ENCODE measurements at places on chromosomes 7 and 10.

GRCh38 chr10:2949221-2949947, 118.0 kb upstream of the PFKP start:
- DNase-seq, result no peak

DNA sequence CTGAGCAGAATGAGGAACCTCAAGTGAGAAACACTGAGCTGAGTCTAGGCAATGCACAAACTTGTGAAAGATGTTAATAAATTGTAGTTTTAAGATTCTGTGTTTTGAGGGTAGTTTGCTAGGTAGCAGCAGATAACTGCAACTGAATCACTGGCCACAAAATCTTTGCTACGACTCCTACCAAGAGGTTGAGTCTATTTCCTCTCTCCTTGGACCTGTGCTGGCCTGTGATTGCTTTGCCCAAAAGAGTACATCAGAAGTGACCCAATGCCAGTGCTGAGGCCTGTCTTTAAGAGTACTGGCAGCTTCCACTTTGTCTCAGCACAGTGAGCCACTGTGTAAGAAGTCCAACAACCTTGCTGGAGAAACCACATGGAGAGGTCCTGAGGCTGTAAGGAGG, 11.9 kb upstream of the TSPAN13 start:
- DNase-seq, result no peak

GRCh38 chr7:5274441-5274840, 8.3 kb upstream of the SLC29A4 start:
- DNase-seq, result no peak

DNA sequence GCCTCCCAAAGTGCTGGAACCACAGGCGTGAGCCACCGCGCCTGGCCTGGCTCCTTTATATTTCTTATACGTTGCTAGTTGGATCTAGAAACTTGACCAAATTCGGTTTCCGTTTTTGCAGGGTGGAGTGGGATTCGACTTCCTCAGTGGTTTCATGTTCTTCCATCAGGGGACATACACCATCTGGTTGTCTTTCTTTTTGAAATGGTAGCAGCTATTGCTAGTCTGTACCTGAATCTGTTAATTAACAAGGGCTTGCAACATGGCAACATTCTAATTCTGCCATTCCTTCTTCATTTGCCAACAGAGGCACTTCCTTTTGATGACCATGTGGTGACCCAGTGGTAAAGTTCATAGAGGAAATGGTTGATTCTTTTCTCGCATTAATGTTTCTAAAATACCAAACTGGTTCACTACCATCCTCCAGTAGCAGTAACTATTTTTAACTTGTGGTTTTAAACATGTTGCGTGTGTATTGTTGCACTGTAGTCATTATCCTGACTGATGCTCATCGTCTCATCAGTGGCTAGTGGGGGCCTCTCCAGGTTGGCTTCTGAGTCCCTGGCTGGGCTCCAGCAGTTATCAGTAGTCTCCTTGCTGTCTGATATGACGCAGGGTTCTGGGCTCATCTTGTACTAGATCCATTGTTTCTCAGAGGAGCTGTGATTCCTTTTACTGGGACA, 159.2 kb downstream of the RGS10 start:
- DNase-seq, result no peak

DNA sequence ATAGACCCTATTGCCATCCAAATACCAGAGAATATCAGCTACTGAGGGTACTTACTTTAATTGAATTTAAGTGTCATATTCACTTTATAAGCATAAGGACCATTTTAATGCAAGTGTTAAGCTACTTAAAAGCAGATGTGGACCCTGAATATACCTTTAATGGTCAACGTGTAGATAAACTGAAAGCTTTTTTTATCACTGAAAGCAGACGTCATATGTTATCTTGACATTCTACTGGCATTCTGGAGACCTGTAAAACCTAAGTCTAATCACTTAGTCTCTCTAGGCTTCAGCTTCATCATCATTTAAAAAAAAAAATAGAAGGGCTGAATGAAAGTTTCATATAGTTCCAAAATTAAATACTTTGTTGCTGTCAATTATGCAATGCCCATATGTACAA, 116.5 kb downstream of the ELAPOR2 start:
- DNase-seq, result no peak

GRCh38 chr7:55109404-55110167, 90.8 kb downstream of the EGFR start:
- DNase-seq, result no peak

DNA sequence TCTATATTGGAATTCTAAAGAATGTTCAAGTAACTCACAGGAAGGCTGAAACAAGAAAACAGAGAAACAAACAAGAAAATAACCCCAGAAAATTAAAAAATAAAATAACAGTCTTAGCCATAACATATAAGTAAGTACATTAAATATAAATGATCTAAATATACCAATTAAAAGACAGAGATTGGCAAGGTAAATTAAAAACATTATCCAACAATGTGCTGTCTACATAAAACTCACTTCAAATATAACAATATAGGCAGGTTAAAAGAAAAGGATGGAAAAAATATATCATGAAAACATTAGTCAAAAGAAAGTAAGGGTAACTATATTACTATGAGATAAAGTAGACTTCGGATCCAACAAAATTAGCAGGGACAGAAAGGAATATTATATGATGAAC, 98.1 kb upstream of the NANOS1 start:
- no peak for DNase-seq

DNA sequence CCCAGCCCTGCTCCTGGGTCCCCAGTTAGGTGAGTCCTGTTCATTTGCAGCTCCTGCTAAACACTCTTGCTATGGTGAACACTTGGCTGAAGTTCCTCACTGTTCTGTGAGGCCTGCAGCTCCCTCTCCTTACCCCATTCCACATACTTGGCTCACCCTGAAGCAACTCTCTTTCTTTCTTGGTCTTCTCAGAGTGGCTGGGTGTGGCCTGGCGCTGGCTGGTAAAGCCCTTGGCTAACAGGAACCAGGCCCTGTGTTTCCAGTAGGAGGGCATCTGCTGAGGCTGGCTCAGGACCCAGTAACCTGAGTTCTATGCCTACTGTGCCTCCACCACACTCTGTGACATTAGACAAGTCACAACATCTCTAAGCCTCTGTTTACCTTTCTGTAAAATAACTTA, 53.1 kb upstream of the COL13A1 start:
- DNase-seq, result no peak

GRCh38 chr7:124033095-124033806, 384 bp upstream of the TMEM229A start:
- no peak for DNase-seq

DNA sequence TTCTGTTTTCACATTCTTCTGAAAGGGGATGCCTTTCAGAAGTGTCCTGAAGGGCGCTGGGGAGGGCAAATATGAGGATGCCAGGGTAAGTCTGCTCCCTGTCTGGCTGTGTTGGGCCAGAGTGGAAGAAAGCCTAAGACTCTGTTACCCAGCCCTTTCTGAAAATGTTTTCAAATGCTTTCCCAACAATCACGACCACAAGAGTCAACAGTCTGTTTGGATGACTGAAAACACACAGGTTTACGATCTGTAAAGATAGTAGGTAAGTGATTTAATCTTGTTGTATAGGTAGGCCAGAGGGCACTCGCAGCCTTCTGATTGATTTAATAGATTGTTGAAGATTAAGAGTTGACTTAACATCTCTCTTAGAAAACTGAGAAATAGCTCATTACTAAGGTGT, 13.2 kb downstream of the SGPL1 start:
- no peak for DNase-seq

GRCh38 chr7:94217766-94218165, 176.9 kb upstream of the COL1A2 start:
- no peak for DNase-seq

DNA sequence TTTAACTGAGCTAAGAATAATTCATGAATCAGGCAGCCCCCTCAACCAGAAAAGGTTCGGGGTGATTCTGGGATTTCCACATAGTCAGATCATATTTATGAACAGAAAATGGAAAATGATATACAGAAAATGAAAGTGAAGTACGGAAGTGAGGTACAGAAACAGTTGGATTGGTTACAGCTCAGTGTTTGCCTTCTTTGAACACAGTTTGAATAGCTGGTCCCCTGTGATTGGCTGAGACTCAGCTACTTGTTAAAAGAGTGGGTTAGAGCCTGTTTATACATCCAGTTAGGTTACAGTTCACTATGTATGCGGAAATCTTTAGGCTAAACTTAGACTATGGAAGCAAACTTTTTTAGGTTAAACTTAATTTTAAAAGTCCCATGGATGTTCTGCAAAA, 511.7 kb downstream of the PLXDC2 start:
- no peak for DNase-seq

DNA sequence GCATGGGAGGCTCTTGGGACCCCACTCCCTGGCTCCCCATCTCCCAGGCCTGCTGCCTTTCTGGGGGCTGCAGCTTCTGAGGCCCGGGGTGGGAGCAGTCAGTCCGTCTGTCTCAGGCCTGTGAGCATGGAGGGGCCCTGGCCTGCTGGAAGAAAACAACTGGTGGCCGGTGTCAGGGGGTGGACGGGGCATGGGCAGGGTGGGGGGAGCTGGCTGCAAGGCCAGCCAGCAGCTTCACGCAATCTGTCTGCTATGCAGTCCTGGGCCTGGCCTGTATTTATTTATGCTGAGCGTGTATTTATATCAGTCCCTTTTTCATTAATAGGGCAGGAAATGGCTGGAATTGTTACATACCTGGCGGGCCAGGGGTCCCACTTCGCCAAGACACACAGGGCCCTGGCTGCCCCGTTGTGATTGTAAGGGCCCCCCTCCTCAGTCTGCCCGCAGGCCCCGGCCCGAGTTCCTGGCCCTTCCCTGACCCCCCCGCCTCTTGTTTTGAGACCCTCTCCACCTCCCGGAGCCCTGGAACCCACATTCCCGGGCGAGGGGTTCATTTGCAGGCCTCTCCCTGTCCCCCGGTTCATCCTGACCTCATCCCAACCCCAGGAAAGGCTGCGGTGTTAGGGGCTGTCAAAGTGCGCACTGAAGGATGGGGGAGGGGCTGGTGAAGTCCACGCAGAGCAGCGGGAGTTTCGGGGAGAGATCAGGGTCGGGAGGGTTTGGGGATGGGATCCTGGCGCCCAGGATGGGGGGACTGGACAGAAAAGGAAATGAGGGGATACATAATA, 8.2 kb downstream of the TMEM270 start:
- DNase-seq, result no peak

DNA sequence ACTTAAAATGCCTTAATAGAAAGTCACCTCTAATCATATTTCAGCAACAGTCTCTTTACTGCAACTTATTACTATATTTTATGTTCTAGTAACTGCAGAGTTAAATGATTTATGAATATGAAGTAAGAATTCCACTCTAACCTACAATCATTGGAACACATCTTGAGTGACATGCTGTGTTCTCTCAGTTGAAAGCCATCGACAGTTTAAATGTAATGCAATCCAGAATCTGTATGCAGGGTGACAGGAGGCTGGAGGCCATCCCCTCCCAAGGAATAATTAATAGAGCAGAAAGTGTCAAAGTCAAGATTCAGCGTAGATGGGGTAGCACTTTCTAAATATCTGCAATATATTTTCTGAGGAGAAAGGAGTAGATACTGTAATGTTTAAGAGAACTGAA, 590.3 kb upstream of the SORCS1 start:
- no peak for DNase-seq

DNA sequence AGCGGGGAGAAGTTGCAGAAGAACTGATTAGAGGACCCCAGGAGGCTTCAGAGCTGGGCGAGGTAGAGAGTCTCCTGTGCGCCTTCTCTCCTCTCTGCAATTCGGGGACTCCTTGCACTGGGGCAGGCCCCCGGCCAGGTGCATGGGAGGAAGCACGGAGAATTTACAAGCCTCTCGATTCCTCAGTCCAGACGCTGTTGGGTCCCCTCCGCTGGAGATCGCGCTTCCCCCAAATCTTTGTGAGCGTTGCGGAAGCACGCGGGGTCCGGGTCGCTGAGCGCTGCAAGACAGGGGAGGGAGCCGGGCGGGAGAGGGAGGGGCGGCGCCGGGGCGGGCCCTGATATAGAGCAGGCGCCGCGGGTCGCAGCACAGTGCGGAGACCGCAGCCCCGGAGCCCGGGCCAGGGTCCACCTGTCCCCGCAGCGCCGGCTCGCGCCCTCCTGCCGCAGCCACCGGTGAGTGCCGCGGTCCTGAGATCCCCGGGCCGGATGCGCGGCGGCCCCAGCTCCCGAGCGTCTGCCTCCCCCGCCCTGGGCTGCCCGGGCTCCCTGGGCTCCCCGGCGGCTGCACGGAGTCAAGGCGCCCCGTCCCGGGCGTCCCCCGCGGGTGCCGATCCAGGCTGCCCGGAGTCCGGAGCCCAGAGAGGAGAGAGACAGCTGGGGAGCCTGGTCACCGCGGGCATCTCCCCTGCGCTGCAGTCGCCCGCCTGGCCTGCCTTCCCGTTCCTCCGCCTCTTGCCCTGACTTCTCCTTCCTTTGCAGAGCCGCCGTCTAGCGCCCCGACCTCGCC, at the start of gene PLAU:
Gene PLAU (plus strand): TSS at position 369 of the 789 bp plus-strand sequence. CDS start 424 bp downstream, outside the sequence.
- no peak for DNase-seq

GRCh38 chr10:112963835-112964234, 13.8 kb downstream of the TCF7L2 start:
- DNase-seq, result no peak

- DNase-seq, result no peak
Observed at GRCh38 chr7:51308265-51308664, 8.3 kb downstream of the COBL start.

GRCh38 chr10:107767185-107767584, 602.7 kb upstream of the SORCS1 start:
- no peak for DNase-seq

- DNase-seq, result no peak
Observed at GRCh38 chr10:31947144-31947926, 18.7 kb upstream of the ARHGAP12 start.

DNA sequence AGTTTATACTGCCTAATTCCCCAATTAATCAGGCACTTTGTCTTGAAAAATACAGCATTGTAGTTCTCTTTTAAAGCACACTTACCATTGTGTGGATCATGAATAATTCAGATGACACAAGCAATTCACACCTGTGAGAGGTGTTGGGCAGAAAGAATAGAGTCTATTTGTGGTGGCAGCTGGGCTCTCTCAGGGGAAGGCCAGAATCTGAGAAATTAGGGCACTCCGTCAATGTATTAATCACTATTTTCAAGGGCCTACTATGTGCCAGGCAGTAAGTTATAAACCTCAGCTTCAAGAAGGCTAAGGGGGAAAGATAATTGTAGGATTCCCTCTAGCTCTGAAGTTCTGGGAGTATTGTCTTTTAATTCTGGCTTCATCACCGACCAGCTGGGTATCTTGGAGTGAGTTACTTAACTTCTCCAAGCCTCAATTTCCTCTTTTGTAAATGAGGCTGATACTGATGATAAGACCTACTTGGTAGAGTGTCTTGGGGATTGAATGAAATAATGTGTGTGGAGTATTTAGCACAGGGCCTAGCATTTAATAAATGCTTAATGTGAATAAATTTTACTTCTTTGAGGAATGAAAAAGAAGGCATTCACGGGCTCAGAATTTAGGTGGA, 2.5 kb downstream of the CHN2 start:
- DNase-seq, result no peak
